Stimulated activated CD8-positive, alpha-beta memory T cell treated with anti-CD3 and anti-CD28 coated beads, Interleukin-7, amount 100 ng/mL, for 1 hour (primary cell): ENCODE measurements at places on chromosomes 4 and X.

GRCh38 chr4:74475091-74475800, 30.3 kb downstream of the AREG start:
- DNase-seq = no peak

DNA sequence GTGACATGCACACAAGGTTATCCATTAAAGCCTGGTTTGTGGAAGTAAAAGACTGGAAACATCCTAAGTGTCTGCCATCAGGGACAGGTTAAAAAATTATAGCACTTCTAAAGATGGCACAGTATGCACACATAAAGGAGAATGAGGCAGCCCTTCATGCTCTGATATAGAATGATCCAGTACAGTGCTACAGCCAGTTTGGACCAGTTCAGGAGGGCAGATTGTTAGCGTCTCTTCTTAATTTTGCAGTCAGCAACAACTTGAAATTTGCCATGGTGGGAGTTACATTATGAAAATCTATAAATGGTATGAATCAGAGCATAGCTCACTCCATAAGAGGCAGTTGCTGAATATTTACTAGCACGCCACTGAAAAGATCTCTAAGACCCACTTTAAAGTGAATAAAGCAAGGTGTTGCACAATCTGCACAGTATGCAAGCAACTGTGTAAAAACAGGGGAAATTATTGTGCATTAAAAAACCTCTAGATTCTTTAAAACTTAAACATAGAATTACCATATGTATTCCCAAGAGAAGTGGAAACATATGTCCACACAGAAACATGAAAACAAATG, 20.3 kb upstream of the SOD3 start:
- no peak for DNase-seq

DNA sequence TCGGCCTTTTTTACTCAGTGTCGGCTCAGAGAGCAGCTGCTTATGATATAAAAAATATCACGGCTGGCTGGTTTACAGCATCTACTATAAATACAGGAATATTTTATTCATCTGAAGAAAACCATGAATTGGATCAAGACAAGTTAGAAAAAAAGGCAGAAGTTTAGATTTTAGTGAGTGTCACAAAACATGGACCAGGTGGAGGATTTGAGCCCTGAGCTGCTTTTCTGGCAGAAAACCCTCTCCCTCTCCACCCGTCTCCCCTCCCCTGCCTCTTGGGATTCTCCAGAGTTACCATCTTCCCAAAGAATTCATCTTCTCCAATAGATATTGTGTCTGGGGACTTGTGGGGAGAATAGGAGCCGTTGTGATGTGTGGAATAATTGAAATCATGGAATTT, 142.8 kb upstream of the RAI2 start:
- no peak for DNase-seq

DNA sequence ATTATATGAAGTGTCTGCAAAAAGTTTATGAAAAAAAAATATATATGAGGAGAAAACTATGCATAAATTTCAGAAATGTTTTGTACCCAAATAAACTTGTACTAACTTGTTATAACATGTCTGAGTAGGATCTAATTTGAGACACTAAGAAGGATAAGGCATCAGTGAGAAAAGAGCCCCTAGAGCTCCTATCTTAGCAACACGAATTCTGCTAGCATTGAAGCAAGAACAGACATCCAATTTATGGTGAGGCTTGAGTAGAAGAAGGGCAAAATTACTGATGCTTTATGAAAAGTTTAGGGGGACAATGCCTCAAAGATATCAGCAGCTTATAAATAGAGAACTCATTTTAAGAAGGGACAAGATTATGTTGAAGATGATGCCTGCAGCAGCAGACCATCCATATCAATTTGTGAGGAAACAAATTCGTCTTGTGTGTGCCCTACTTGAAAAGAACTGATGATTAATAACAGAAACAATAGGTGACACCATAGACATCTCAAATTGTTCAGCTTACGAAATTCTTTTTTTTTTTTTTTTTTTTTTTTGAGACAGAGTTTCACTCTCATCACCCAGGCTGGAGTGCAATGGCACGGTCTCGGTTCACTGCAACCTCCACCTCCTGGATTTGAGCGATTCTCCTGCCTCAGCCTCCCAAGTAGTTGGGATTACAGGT, 35.7 kb upstream of the ADAM29 start:
- DNase-seq = no peak

DNA sequence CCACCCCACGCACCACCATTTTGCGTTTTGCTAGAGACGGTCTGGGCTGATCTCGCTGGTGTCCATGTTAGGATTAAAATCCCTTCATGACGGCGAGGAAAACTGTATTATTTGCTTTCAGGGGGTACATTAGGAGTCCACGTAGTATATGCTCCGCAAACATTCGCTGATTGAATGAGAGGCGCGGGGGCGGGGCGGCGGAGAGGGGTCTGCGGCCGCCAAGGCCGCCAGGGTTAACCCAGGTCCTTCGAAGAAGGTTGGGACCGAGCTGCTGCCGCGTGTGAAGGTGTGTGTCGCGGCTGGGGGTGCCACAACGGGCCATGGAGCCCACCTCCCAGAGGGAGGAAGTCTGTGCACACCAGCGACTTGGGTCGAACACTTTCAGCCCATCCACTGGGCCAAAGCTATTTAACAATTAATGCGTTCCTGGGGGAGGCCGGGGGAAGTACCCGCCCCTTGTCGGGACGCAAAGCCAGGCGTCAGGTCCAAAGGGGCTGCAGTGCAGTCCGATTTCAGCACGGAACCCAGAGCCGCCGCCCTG, 6.4 kb upstream of the PITX2 start:
- DNase-seq = no peak

DNA sequence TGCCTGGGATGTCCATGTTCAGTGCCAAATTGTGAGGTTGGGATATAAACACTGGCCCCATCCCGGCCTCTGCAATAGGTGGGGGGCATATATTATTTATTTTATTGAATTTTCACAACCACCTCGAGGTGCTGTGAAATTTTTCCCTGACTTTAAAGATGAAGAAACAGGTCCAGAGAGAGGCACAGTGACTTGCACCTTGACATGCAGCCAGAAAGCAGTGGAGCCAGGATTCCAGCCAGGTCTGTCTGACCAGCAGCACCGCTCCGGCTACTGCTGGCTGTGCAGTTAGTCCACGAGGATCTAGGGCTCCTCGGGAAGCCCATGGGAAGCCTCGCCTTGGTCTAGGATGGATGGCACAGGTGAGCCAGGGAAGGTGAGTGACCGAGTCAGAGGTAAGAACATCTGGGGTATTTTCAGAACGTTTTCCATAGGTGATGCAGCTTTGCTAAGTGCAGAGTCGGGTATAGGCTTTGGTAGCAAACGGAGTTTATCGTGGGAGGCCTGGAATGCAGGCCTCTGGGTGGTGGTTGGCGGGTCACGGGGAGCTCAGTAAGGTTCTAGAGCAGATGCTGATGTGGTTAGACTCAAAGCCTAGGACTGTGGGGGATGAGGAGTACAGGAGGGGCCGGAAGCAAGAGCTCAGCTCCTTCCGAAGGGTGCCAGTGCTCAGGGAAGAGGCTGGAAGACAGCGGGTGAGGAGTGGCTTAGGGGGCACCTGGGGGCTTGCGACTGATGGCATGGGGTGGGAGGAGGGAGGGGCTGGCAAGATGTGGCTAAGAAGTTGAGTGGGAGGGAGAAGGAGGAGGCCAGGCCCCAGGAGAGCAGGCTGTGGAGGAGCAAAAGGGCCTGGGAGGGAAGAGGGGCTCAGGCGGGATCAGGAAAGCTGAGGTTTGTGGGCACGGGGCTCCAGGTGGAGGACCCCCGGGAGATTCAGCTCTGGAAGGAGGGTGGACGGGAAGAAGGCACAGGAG, 107.7 kb upstream of the LRPAP1 start:
- no peak for DNase-seq

DNA sequence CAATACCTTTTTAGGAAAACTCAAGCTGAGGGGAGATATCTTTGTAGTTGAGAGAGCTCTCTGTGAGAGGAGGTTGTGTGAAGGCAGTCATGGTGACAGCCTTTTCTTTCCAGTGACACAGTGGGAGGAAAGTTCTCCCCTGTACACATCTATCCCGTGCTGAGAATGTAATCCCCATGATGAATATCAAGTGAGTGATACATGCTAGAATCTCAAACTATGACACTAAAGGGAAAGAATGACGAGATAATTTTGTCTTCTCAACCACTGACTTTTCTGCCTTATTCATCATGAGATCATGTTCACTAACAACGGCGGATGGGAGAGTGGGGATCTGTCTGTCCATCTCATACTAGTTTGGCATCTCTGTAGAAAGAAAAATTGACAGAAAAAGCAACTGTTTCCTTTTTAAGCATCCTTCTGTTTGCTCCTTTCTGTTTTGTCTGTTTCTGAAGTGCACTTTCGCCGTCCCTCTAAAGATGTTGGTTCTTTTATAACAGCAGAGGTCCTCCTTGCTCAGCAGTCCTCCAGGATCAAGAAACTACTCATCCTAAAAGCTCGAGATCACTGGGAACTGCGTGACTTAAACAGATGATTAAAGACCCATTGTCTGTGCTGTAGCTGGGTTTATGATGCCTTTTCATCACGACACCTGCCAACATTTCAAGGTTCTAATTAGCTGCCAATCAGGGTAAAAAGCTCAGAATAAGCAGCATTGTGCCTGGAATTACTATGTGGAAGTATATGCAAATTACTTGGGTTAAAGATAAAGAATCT, 137.6 kb downstream of the DCK start:
- DNase-seq = no peak

GRCh38 chr4:6460876-6461275, 11.5 kb downstream of the PPP2R2C start:
- no peak for DNase-seq

DNA sequence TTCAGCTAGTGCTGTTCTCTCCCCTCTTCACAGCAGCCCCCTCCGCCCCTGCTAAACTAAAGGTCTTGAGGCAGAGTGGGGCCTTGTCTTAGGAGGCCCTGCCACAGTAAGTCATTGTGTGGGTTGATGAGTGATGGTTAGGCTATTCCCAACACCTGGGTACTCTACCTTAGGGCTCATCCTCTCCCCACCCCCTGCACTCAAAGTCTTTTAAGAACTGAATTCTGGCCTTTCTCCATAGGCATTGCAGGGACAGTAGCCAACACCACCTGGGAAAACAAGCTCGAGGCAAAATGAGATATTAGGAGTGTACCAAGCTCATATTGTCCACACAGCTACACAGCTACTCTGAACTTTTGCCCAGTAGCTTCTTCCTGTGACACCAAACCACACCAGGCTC, 42.5 kb downstream of the RAB40AL start:
- DNase-seq = no peak

DNA sequence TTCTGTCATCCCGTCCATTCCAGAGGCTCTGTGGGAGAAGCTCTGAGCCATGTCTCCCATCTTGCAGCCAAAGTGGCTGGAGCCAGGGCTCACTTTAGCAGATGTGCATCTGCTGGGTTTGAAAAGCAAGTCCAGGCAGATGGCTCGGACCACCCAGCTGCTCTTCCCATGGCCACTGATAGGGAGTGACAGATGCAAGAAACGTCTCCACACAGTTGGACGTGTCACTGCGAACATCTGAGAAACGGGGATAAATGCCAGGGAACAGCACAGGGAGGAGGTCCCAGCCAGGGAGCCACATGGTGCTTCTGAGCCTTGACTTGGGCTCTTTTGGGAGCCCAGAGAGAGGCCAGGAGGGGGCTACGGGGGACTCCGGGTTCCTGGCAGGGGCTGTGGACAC, 242.3 kb downstream of the AFAP1 start:
- no peak for DNase-seq

- DNase-seq = no peak
Measured at GRCh38 chr4:48565362-48566033, 75.4 kb downstream of the ZAR1 start.

DNA sequence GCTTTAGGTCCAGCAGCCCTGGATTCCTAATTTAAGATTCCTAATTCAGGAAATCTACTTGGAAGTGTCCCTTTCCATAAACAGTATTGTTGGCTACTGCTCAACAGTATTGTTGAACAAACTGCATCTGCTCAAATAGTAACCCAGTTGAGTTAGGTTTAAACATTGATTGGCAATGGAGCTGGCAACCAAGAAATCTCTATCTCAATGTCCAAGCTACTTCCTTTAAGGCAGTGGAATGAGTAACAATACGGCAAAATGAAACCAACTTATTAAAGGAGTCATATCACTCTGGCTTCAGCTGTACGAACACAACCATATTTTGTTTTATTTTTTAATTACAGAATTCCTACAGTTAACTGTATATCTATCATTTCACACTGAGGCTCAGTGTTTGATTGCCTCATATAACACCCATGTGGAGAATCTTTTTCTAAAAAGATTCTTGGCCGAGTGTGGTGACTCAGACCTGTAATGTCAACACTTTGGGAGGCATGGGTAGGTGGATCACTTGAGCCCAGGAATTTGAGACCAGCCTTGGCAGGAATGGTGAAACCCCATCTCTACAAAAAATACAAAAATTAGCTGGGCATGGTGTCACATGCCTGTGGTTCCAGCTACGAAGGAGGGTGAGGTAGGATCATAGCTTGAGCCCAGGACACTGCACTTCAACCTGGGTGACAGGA, 71.7 kb upstream of the IL13RA1 start:
- DNase-seq = no peak

- no peak for DNase-seq
Measured at GRCh38 chr4:134308910-134309309, 107.3 kb upstream of the PABPC4L start.

- no peak for DNase-seq
Measured at GRCh38 chrX:112968351-112969133, 127.9 kb upstream of the AMOT start.

DNA sequence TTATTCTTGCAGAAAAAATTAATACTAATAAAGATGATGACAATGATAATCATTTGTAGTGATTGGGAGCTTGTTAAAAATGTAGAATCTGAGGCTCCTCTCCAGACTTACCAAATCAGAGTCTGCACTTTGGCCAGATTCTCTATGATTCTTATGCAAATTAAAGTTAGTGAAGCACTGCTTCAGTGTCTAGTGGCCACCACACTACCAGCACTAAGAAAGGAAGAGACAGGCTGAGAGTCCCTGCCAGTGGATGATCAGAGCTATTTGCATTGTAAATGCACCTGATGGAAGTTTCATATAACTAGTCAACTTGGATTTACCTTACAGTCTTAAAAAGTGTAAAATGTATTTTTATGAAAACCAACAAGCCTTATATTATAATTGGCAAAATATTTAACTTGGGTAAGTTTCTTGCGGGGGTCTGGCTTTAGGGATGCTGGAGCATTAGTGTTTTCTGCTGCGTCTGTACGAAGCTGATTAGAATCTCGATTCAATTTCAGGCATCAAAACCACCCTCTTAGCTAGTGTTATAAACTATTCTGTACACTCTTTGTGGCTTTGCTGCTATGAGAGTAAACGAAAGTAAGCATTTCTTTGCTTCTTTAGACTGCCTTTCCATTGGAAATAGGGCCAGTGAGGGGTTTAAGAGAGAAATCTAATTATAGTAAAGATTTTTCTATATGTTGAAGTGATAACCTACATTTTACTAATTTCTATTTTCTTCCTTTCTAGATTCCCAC, 114.1 kb downstream of the TLL1 start:
- DNase-seq = no peak

DNA sequence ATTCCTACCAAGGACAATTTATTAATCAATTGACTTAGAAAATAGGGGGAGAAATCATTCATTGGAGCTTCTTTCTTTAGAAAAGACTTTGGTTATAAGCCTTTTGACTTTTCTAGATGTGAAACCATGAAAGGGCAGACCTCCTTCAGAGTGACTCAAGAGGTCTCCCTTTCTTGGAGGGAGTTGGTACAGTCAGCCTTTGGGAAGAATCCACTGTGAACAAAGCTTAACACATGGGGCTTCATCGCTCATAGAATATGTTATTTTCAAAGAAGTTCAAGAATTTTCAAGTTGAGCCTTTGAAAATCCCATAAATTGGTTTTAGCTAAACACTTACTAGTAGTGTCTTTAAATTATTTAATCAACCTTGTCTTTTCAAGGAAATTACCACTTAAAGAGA, 28.0 kb downstream of the RIPPLY1 start:
- no peak for DNase-seq

GRCh38 chr4:124974152-124974551, 261.6 kb upstream of the ANKRD50 start:
- DNase-seq = no peak
